Stimulated activated CD8-positive, alpha-beta memory T cell treated with anti-CD3 and anti-CD28 coated beads, Interleukin-7, amount 100 ng/mL, for 1 hour (primary cell): ENCODE measurements at places on chromosomes 7 and 10.

DNA sequence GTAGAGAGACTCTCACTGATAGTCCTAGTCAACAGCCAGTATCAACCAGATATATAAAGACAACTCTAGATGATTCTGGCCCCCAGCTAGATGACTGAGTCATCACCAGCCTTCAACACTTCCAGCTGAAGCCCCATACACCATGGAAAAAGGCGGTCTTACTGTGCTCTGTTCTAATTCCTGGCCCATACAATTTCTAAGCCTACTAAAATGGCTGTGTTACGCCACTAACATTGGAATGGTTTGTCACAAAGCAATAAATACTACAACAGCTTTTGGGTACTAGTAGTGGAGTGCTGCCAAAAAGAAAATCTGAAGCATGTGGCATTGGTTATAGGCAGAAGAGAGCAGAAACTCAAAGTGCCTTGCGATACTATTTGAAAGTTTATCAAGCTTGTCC, 13.0 kb upstream of the TES start:
- no peak for DNase-seq

GRCh38 chr7:31545549-31545948, 31.7 kb downstream of the ITPRID1 start:
- DNase-seq, result no peak

DNA sequence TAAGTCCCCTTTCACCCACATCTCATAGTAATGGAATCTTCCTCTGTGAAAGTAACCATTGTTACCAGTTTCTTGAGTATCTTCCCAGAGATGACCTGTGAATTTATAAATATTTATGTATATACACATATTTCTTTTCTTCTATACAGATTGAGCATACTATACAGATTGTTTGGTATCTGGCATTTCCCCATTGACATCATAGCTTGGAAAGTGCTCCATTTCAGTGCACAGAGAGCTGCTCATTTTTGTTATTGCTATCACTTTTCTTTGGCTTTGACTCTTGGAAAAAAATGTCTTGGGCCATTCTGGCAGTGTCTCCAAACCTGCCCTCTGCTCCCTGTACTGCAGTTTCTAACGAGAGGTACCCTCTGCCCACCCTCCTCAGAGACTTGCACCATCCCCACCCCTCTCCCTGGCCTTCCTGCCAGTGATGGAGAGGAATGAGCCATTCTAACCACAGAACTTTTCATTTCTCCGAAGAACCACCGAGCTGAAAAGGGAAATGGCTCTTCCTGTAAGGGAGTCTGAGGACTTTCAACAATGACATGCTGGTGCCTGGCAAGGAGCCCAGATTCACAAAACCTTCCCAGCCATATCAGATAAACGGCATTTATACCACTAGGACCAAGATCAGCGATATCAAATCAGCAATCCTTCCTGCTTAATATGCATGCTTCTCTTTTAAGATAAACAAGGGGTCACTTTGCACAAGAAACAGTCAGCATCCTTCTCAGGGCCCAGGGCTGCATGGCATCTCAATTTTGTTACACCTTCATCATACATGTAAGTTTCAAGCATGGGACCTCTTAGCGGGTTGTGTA, 19.7 kb upstream of the CCSER2 start:
- peak; percentile 16 for DNase-seq

DNA sequence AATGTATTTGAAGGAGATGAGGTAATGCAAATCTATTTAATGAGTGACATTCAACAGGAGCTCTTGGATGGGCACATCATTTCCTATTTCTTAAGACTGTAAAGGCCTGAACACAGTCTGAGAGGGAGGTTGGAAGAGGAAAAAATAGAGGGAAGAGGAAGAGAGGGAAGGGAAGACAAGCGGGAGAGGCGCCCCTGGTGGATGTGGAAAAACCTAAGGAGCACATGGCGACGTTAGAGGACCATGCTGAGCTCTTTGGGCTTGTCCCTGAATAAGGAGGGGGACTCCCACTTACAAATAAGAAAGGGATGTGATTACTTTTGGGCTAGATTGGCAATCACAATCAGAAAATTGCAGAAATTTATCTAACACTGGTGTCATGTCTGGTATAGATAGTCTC, 19.6 kb downstream of the SUN3 start:
- DNase-seq, result no peak

GRCh38 chr10:4359003-4359402, 467.0 kb upstream of the AKR1E2 start:
- no peak for DNase-seq

- DNase-seq, result no peak
Measured at GRCh38 chr7:136405931-136406777, 429.0 kb upstream of the MTPN start.

DNA sequence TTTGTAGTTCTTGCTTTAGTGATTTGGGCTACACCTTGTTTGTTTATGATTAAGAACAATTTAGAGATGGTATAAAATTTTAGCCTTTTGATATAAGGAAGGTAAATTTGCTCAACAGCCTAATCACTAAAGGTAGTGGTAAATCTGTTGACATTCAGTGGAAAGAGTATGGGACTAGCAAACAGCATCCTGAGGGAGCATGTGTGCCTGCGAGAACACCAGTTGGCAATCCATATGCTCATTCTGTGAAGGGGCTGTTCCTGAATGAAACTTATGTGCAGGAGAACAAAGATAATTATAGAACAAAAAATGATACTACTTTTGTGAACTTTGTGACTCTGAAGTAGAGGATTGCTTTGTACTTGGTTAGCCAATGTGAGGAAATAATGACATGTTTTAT, 44.0 kb downstream of the CAPZA2 start:
- DNase-seq, result no peak

DNA sequence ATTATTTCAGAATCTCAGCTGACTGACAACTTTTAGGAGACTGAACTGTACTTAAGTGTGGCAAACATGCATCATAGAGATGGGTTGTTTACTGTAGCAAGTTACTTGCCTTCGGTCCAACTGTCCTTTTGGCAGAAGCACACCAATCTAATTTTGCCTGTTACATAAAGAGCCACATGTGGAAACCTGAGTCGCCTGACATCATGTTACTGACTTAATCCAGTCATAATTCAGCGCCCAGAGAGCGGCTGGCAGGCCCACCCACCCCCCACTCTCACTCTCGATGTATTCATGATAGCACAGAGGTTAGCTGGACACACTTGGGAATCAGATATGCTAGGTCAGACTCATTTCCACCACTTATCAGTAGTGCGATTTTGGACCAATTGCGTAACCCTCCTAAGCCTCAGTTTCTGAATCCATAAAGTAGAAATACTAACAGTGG, 57.3 kb upstream of the CAPZA2 start:
- DNase-seq, result no peak

- DNase-seq, result no peak
Measured at GRCh38 chr7:88165697-88166096, 54.1 kb downstream of the SRI start.

- no peak for DNase-seq
Measured at GRCh38 chr10:19795684-19796083, 20.5 kb upstream of the PLXDC2 start.

DNA sequence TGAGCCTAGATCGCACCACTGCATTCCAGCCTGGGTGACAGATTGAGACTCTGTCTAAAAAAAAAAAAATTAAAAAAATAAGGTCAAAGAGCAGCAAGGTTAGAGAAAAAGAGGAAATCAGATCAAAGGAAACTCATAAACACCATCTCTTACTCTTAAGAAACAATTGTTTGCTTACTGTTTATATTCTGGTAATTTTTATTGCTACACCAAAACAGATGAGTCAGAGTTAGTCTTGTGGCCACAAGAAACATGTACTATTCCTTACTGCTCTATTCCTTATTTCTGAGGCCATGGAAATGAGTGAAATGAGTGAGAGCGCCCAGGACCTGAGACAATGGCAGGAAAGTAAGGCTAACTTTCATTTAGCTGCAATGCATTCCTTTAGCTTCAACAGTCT, 387.3 kb downstream of the HPSE2 start:
- DNase-seq, result no peak
